ENCODE measurements at places on chromosomes 2 and 18. TPM values are rescaled to one million over a fixed set of nuclear protein-coding genes. Genes with fewer than 3 reads are reported as not detected.

MAPRE3 gene
- total RNA-seq: 6.6 TPM

NETO1 gene
- total RNA-seq: 4.9 TPM

CIB4 gene
- total RNA-seq: not detected

ICA1L gene
- total RNA-seq: 0.74 TPM

B3GNT2 gene
- 17.8 TPM for total RNA-seq

CHPF gene
- total RNA-seq: 69.0 TPM

METTL8 gene
- total RNA-seq: 17.1 TPM

ANKRD30B gene
- not detected for total RNA-seq

CROCC2 gene
- not detected for total RNA-seq

REG1A gene
- not detected for total RNA-seq

GPC1 gene
- 9.7 TPM for total RNA-seq

UGT1A6 gene
- total RNA-seq: 1.1 TPM

CNRIP1 gene
- total RNA-seq: 26.1 TPM

APLF gene
- 1.4 TPM for total RNA-seq

UGT1A3 gene
- not detected for total RNA-seq

CNDP1 gene
- not detected for total RNA-seq

TBR1 gene
- total RNA-seq: not detected

NEU2 gene
- not detected for total RNA-seq

RAB6C gene
- not detected for total RNA-seq

TPO gene
- not detected for total RNA-seq

IL1R2 gene
- total RNA-seq: not detected

WNT10A gene
- 0.12 TPM for total RNA-seq

RASGRP3 gene
- total RNA-seq: 6.7 TPM

IL1A gene
- total RNA-seq: 26.0 TPM

DES gene
- 0.77 TPM for total RNA-seq

FOXI3 gene
- 0.23 TPM for total RNA-seq

SKOR2 gene
- total RNA-seq: not detected

TSGA10 gene
- 8.2 TPM for total RNA-seq

SP5 gene
- 2.6 TPM for total RNA-seq

SPATA3 gene
- not detected for total RNA-seq

SOX11 gene
- total RNA-seq: 11.2 TPM

TEX51 gene
- not detected for total RNA-seq

MSTN gene
- not detected for total RNA-seq

ADNP2 gene
- 10.8 TPM for total RNA-seq

AQP12B gene
- not detected for total RNA-seq

LCT gene
- total RNA-seq: 0.40 TPM

HJURP gene
- 86.3 TPM for total RNA-seq

SRD5A2 gene
- total RNA-seq: not detected

GTF2A1L gene
- not detected for total RNA-seq

TRMT61B gene
- 10.6 TPM for total RNA-seq

RTKN gene
- 5.4 TPM for total RNA-seq

GNLY gene
- not detected for total RNA-seq

DQX1 gene
- 1.1 TPM for total RNA-seq

SLC19A3 gene
- total RNA-seq: 1.2 TPM

TMEM178A gene
- total RNA-seq: 1.3 TPM

HNMT gene
- 1.6 TPM for total RNA-seq

TXNDC2 gene
- total RNA-seq: 0.06 TPM

LANCL1 gene
- 21.9 TPM for total RNA-seq

All from Daoy (cell line).